ENCODE measurements at places on chromosomes 6 and 20.

DNA sequence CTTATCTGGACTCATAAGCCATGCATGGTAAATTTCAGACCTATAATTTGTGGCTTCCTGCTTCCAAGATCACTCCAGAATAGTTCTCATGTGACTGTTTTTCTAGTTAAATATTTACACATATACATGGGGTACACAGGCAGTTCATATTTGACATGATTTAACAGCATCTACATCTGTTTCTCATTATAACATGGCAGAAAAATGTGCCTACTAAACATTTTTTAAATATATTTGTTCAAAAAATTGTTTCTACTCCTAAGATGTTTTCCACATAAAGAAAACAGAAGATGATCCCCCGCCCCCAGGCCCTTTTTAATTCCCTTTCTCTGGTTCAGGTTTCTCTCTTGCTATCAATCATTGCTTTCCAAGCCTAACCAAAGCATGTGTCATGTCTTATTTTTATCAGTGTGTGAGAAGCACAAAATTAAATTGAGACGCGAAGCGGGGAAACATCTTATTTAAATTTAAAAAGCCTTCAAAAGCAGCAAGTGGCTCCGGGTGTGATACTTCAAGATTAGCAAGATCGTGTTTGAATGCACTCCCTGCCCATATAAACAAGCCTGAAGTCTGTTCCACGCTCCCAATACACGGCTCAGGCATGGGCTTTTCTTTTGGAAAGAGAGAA lies 37.3 kb downstream of the IPCEF1 start:
- no peak for DNase-seq

DNA sequence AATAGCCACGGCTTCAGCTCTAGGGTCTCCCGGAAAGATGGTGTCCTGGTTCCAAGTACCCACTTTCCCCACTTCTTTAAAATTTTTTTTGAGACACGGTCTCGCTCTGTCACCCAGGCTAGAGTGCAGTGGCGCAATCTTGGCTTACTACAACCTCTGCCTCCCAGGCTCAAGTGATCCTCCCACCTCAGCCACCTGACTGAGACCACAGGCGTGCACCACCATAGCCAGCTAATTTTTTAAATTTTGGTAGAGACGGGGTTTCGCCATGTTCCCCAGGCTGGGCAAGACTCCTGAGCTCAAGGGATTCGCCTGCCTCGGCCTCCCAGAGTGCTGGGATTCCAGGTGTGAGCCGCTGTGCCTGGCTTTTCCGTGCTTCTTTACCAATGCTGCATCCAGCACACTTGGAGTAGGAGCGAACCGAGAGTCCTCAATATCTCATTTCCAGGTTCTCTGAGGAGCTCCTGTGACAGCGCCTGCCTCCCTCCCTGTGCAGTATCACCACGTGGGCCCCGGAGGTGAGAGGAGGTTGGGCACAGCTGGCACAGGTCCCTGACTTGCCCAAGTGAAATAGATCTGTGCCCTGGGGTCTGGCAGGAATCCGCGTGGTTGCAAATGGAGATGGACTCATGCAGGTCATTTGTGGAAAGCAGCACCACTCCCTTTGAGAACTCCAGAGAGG lies 37.3 kb downstream of the EZR start:
- no peak for DNase-seq

GRCh38 chr6:156344491-156344890 lies 432.7 kb upstream of the ARID1B start:
- no peak for DNase-seq

- DNase-seq = no peak
Measured at GRCh38 chr6:10591422-10592160, 70.4 kb downstream of the GCNT2 start.

- DNase-seq = no peak
Measured at GRCh38 chr6:63537201-63537958, 34.9 kb upstream of the LOC128125822 start.

GRCh38 chr20:53774461-53775203 lies 181.0 kb upstream of the ZNF217 start:
- no peak for DNase-seq

DNA sequence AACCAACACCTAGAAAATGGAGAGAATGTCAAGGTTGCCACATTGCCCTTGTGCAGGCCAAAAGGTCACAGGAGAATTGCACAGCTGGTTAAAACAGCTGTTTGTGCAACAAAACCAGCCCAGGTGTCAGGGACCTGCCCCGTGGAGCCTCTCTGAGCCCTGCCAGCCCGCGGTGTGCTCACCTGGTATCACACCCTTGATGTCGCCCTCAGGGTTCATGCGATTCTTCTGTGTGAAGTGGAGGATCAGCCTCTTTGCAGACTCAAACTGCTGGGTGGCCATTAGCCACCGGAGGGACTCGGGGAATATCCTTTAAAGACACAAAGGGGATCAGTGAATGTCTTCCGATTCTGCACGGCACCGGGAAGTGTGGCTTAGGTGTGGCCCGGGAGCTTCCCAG lies 39.2 kb downstream of the PSMG4 start:
- no peak for DNase-seq

DNA sequence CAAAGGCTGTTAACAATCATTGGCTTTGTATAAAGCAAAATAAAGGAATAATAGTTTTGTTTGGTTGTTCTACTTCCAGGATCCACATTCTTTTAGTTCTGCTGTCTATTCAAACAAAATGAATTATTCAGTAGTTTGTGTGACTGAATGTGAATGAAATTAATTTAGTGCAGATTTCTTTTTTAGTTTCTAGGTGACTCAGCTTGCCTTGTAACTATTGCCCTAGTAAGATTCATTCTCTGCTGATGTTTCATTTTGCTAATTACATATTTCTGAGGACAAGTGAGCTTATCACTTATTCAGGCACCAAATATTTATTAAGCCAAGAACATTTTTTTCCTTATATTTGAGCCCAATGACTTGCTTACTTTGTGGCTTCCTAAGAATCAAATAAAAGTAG lies 46.5 kb upstream of the RIPOR2 start:
- DNase-seq = no peak

- no peak for DNase-seq
Measured at GRCh38 chr6:108748055-108748454, 100.2 kb upstream of the ARMC2 start.

- DNase-seq = no peak
Measured at GRCh38 chr20:59340201-59340885, 39.9 kb downstream of the EDN3 start.

DNA sequence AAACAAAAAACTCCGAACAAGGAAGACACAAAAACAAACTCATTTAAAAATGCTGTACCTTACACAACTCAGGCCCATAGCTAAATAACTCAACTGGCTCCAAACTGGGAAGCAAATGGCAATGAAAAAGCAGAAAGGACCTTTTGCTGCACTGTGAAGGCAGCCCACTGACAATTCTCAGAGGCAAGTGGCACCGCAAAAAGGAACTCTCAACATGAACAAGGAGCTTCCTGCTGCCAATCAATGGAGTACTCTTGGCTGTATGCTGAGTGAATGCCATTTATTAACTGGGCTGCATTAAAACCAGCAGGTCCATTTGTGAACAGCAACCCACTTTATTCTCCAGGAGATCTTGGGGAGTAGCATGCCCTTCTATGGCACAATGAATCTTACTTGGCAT lies 209.9 kb downstream of the PTPRK start:
- no peak for DNase-seq
